ENCODE measurements at places on chromosomes 4 and X.

- DNase-seq, result no peak
These were observed 10.4 kb upstream of the PORCN start for GRCh38 chrX:48498374-48498809.

- no peak for DNase-seq
These were observed 75.8 kb upstream of the NHS start for GRCh38 chrX:17299206-17299605.

- DNase-seq, result no peak
These were observed 102.4 kb upstream of the TMLHE start for GRCh38 chrX:155715141-155715540.

GRCh38 chr4:83010111-83010521 lies 507 bp downstream of the LIN54 start:
- DNase-seq, result no peak

All from NCI-H187 (cell line).